ENCODE measurements at places on chromosomes 12 and 14.

DNA sequence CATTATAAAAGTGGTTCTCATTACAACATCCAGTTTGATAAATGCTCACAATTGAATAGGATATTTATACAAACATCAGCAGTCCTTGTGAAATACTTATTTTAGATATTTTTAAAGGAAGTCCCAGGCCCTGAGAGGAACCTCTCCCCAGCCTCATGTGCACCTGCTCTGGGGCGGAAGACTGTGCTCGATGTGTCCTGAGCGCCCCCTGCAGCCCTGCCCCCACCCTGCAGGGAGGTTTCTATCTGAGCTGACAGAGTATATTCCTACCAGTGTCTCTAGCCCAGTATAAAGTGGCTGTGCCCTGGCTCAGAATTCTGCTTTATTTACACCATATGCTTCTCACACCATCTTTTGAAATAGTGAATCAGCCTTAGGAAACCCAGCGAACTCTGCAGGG lies 1349.1 kb downstream of the TMEM121 start:
- DNase-seq = no peak

- DNase-seq = no peak
Measured at GRCh38 chr12:121983536-121984210, 38.0 kb upstream of the BCL7A start.

GRCh38 chr14:103735439-103735814 lies 19.8 kb downstream of the ZFYVE21 start:
- DNase-seq = peak; percentile 55

- DNase-seq = peak; percentile 58
Measured at GRCh38 chr14:99041820-99042174, 230.2 kb downstream of the BCL11B start.

DNA sequence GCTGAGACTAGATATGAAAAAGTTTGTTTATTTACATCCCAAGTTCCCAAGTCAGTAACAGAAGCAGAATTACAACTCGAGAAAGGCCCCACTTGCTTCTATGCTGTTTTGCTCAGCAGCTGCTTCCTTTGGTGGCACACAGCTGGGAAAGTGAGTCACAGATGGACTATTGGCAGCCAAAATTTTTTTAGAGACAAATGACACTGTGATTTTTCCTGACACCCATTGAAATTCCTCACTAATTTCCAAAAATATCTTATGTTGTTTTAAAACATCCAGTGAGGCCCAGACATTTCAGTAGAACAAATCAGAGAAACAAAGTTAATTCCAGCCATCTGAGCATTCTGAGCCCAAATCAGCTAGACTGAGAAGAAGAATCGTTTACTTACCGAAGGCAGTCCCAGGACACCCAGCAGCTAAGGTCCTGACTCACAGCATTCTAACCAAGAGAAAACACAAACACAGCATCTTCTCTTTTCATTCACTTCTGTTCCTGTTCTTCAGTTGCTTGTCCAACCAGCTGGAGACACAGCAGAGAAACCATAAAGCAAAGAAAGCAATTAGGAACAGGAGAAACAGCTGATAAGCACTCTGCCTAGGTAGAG lies 188.3 kb downstream of the DAD1 start:
- no peak for DNase-seq
